ENCODE measurements at places on chromosomes 16 and 17.

DNA sequence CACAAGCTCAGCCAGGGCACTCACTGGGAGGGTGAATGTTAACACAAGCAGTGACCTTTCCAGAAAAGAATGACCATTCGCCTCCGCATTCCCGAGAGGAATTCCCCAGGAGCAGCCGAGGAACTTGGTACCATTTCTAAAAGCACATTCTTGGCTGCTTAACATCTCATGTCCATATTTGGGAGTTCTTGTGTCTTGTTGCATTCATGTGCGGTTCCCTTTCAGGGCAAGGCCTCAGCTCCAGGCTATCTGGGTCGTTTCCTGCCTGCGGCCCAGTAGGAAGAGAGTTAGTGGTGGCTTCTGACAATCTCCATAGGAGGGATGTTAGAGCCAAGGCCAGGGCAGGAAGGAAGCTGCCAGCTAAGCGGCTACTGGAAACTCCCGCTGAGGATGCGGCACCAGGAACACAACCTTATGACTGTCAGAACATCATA is 27.8 kb upstream of the MEAK7 start:
- no peak for DNase-seq

DNA sequence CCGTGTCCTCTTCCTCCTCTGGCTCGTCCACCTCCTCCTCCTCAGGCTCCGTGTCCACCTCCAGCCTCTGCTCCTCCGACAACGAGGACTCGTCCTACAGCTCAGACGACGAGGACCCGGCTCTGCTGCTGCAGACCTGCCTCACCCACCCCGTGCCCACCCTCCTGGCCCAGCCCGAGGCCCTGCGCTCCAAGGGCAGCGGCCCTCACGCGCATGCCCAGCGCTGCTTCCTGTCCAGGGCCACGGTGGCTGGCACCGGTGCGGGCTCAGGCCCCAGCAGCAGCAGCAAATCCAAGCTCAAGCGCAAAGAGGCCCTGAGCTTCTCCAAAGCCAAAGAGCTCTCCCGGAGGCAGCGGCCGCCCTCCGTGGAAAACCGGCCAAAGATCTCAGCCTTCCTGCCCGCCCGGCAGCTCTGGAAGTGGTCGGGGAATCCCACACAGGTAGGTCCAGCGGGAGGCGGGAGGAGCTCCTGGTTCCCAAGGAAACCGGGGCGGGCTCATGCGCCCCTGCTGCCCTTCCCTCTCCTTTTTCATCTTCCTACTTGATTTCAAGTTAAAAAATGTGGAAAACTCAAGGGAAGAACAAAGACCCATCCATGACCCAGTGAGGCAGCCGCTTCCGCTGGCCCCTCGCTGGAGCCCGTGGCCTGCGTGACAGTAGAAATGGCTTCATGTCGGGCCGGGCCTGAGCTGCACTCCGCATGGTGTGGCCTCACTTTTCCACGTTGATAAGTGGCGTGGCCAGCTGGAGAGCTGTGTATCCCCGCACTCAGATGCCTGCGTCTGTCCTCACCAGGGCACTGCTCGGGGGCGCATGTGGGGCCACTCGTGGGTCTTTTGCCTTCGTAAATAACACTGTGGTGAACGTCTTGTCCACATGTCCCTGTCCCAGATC is 50.7 kb downstream of the ACTG1 start:
- DNase-seq: peak; percentile 75

GRCh38 chr17:48479014-48479402 is 49.0 kb upstream of the SKAP1 start:
- no peak for DNase-seq

DNA sequence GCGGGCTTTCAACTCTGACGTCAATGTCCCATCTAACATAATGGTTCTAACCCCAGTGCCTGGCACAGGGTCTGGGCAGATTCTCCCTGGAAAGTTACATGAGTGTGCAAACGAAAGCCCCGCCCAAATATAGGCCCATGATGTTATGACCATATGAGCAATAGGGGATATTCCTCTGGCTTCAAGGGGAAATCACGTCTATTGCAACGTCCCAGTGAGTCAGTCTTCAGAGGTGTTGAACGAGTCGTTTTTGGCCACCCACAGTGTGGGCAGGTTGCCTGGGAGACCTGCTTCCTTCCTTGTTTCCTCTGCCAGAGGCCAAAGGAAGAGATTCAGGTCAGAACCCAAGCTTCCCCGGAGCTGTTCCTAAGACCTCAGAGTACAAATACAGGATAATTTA is 30.3 kb downstream of the PIK3R5 start:
- DNase-seq: peak; percentile 51

GRCh38 chr17:38324141-38324697 is 19.5 kb downstream of the GPR179 start:
- no peak for DNase-seq

- DNase-seq: no peak
Measured at GRCh38 chr16:81611721-81612120, 167.1 kb downstream of the CMIP start.

- peak; percentile 21 for DNase-seq
Measured at GRCh38 chr16:79535130-79535529, 65.4 kb downstream of the MAF start.

- no peak for DNase-seq
Measured at GRCh38 chr17:45103269-45103795, 29.0 kb downstream of the PLCD3 start.

DNA sequence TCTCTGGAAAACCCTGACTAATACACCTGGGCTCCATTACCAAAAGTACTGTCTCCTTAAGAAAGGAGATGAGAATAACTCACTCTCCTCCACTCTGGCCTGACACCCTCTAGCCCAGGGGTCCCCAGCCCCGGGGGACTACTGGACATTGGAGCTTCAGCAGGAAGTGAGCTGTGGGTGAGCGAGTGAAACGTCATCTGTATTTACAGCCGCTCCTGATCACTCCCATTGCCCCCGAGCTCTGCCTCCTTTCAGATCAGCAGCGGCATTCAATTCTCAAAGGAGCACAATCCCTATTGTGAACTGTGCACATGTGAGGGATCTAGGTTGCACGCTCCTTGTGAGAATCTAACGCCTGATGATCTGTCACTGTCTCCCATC is 126.3 kb upstream of the TNRC6C start:
- no peak for DNase-seq

- no peak for DNase-seq
Measured at GRCh38 chr17:44374306-44375195, 10.9 kb upstream of the FAM171A2 start.

GRCh38 chr16:48352648-48353390 is 32.4 kb downstream of the SIAH1 start:
- DNase-seq: no peak

- DNase-seq: no peak
Measured at GRCh38 chr17:33992113-33992512, 263.0 kb upstream of the CCL2 start.

Data from NB4 (cell line).